ENCODE measurements at places on chromosomes 12 and 14.
A peak's percentile ranks its signal among the peaks of the same experiment; 100 is the strongest.

- DNase-seq = no peak
Measured at GRCh38 chr14:75549169-75549568, 26.9 kb downstream of the BATF start.

DNA sequence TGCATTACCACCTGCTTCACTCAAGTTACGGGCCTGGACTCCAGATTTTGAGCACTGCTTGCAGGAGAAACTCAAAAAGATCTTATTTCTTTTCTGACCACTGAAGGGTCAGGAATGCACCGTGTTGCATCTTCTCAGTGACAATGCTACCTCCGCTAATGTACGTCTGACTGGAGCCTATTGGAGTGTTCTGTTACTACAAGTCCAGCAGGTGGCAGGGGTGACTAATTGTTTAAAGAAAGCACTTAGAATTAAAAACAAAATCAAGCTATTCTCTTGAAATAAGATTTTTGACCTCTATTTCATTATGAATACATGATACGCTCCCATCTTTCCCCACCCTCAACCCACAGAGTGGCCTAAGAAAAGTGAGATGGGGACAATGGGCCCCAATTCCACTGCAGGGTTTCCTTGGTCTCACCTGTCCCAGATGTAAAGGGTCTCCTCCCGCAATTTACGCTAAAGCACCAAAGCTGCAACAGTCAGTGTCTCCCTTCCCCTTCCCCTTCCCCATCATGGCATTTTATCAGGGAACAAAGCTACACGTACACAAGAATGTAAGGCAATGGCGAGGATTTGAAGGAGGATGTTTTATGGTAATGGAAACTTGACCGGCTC, 2.2 kb downstream of the TBPL2 start:
- peak; percentile 73 for DNase-seq

DNA sequence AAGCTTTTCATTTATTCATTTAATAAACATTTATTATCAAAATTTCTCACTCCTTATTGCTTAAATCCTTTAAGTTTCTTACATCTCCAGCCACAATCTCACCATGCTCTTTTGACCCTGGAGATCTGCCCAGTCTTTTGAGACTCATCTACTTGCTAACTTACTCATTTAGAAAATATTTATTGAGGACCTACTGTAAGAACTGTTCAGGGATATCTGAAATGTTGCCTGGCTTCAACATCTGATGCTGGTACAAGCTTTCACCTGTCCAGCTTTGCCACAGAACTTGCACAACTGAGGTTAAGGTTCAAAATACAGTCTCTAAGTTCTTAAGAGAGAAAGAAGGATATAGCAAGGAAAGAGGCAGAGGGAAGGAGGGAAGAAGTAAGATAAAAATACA, 17.5 kb upstream of the GXYLT1 start:
- DNase-seq = peak; percentile 60

DNA sequence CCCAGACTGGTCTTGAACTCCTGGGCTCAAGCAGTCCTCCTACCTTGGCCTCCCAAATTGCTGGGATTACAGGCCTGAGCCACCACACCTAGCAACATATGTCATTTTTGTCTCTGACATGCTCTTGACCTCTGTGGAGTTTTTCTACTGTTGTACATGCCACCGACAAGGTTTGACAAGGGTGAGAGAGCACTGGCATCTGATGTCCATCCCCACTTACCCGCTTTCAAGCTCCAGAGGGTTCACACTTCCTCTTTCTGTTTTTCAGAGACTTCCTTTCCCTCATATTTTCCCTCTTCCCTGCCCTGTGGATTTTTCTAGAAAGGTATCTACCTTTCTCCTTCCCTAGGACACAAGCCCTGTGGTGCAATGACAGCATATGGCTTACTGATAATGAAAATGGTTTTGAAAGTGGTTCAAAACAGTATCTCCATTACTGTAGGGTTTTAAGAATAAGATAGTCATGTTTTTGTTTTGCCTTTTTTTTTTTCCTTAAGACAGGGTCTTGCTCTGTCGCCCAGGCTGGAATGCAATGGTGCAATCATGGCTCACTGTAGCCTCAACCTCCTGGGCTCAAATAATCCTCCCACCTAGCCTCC, 27.7 kb upstream of the PLEKHG3 start:
- no peak for DNase-seq

DNA sequence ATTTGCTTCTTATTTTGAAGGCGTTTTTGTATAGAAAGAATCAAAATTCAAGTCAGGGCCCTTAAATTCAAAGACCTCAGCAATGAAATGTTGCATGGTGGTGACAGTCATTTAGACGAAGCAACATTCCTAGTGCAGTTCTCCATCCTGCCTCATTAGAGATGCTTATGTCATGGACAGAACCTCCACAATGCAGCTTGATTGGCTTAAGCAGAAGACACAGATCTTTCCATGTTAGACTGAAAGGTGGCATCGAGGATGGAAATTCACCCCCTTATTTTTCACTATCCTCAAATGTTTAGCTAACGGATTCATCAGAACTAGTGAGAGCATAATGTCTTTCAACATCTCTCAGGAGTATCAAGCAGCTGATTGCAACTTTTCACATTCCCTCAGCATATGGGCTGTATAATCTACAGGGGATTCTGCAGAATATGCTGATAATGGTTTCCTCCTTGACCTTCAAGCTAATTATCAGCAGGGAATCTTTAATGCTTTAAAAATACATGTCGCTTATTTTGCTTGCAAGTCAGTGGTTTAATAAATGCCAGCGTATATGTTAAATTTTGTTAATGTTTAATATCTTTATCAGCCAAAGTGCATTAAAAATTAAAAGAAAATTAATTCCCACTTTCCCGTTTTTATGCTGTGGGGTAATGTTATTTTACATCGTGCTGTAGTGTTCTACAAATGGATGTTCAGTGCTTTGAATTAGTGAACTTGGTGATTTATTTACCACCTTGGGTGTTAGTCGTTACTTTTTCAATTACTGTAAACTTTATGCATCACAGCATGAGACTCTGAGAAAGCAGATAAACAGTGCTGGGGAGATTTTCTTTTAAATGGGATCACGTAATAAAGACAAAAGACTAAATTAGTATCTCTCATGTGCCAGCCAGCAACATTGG, 12.8 kb upstream of the NRDE2 start:
- DNase-seq = no peak

- no peak for DNase-seq
Measured at GRCh38 chr12:69115099-69115498, 124.3 kb upstream of the CPSF6 start.

DNA sequence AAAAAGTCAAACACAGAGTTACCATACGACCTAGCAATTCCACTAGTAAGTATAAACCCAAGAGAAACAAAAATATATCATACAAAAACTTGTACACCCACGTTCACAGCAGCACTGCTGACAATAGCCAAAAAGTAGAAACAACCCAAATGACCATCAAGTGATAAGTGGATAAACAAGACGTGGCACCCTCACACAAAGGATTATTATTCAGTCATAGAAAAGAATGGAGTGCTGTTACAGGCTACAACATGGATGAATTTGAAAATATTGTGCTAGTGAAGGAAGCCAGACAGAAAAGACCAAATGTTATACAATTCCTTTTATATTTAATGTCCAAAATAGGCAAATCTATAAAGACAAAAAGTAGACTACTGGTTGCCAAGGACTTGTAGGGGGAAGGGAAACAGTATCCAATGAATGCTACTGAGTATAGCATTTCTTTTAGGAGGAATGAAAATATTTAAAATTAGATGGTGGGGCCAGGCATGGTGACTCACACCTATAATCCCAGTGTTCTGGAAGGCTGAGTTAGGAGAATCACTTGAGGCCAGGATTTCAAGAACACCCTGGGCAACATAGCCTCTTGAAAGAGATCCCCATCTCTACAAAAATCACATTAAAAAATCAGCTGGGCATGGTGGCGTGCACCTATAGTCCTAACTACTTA, 41.9 kb downstream of the SPTLC2 start:
- DNase-seq = peak; percentile 47

GRCh38 chr14:88729159-88729558, 63.6 kb downstream of the EML5 start:
- DNase-seq = no peak

DNA sequence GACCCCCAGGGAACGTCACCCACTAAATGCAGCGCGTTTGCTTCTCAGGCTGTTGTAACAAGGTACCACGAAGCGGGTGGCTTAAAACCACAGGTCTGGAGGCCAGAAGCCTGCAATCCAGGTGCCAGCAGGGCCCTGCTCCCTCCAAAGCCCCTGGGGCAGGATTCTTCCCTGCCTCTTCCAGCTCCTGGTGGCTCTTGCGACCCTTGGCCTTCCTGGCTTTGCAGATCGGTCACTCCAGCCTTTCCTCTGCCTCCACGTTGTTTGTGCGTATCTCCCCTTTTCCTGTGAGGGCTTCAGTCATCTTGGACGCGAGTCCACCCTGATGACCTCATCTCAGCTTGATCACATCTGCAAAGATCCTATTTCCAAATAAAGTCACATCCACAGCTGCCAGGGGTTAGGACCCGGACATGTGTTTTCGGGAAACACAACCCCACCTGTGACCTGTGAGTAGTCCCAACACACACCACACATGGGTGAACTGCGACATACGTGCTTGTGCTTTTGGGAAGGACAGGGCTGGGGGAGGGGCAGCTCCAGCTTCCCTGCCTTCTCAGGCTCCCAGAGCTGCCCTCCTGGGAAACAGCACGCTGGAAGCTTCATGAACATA, 114.5 kb upstream of the NCOR2 start:
- DNase-seq = peak; percentile 57

- DNase-seq = peak; percentile 10
Measured at GRCh38 chr12:52636592-52637258, 15.3 kb downstream of the KRT2 start.

DNA sequence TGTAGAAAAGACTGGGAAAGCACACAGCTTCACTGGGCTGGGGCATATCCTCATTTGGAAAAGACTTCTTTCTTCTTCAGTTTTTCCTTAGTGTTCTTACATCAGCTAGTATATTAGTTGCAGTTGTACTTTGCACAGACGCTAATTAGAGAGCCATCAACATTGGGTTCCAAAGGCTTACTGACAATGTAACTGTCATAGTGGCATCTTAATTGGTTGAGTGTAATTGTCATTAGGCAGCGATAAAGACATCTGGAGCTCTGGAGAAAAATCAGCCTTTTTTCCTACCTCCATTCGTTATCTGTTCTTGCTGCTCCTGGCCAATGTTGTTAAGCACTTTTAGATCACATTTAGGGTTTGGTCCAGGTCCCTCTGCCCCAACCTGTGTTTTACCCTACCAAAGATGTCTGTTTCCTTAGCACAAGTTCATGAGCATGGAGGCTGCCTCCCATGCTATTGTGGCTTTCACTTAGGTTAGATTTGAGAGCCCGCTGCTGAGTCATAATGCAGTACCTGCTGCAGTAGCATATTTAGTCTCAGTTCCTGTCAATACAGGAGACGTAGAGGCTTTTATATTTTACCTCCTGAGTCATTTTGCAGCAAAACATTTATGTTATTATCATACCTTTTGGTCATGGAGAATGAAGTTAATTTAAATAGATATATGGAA, 49.2 kb downstream of the FBXW8 start:
- no peak for DNase-seq

GRCh38 chr14:52961060-52961639, 10.3 kb upstream of the FERMT2 start:
- DNase-seq = peak; percentile 70

- peak; percentile 20 for DNase-seq
Measured at GRCh38 chr14:89702073-89702875, 252.3 kb downstream of the EFCAB11 start.

GRCh38 chr12:53677800-53678148, 1.9 kb upstream of the ATP5MC2 start:
- DNase-seq = no peak

DNA sequence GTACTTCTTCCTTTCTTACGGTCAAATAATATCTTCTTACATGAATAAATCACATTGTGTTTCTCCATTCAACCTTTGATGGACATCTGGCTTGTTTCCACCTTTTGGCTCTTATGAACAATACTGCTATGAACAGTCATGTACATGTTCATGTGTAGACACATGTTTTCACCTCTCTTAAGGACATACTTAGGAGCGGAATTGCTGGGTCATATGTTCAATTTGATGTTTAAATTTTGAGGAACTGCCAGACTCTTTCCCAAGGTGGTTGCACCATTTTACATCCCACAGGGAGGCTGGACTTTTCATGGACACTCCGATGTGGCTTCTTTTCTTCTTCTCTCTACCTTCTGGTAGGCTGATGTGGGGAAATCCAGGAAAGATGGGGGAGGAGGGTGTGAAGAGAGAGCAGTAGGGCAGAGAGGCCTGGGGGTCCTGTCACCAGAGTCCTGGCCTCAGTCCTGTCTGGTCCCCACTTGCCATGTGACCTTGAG, 16.8 kb downstream of the LGMN start:
- DNase-seq = no peak

DNA sequence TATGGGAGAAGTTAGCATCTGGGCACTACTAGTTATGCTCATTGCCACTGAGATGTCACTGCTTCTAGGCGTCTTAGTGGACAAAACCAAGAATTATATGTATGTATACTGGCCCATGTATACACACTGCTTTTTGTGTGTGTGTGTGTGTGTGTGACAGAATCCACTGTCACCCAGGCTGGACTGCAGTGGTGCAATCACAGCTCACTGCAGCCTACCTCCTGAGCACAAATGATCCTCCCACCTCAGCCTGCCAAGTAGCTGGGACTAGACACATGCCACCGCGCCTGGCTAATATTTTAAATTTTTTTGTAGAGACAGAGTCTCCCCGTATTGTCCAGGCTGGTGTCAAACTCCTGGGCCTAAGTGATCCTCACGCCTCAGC, 25.2 kb downstream of the LIMA1 start:
- DNase-seq = no peak

GRCh38 chr12:69003991-69004390, 71.0 kb upstream of the CPM start:
- peak; percentile 45 for DNase-seq

DNA sequence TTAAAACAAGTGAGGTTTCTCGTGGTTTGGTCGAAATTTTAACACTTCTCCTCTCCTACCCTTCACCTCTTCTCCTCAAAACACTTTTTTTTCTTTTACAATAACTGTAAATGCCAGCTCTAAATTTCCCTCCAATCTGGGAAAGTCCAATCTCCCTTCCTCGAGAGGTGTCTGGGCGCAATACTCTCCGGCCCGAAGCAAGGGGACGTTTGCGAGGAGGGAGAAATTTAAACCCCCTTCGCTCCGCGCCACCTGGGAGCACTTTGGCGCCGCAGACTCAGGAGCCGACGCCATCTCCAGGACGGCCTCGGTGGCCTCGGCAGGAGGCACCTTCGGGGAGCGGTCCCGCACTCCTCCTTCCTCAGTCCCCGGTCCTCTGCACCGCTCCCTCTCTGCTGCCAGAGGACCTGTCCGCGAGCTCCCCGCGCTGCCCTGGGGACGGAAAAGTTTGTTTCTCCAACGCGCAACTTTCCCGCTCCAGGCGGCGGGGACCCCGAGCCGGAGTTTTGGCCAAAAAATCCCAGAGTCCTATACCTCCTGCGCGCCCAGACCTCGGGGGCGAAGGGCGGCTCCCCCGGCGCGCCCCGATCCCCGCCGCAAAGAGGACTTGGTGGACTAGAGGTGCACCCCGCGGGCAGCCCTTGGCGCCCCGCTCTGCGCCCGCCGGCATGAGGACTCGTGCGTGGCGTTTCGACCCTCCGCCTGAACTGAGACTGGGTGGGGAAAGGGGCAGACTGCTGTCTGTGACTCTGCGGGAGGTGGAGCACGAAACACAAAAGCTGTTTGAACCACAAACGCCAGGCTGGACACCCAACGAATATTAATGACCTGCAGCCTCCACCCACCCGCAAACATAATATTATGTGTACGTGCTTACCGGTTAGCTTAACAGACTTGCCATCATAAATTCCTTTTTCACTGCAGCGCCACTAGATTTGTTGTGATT, 95.2 kb upstream of the HMGA2 start:
- no peak for DNase-seq

Data from amniotic epithelial cell (primary cell).